T-helper 17 cell (primary cell): ENCODE measurements at places on chromosomes 2 and 18. TPM values are rescaled to one million over a fixed set of nuclear protein-coding genes. Genes with fewer than 3 reads are reported as not detected.
A peak's percentile ranks its signal among the peaks of the same experiment; 100 is the strongest.

Gene GALNT3
- 6.7 TPM for total RNA-seq

Gene CNGA3
- not detected for total RNA-seq

Gene CEP192
- total RNA-seq, result 30.4 TPM

Gene CLEC4F
- total RNA-seq, result 0.15 TPM

- H3K36me3 ChIP-seq, result peaks cover 3% of the 10 kb centered on the region
- H3K4me1 ChIP-seq, result peaks cover 14% of the 10 kb centered on the region
- H3K4me3 ChIP-seq, result no peak overlapping the region
- H3K27me3 ChIP-seq, result no peaks in the 10 kb centered on the region
- DNase-seq, result no peak
- no peak overlapping the region for H3K27ac ChIP-seq
Observed at GRCh38 chr2:109046925-109047508, 58.0 kb upstream of the EDAR start.

DNA sequence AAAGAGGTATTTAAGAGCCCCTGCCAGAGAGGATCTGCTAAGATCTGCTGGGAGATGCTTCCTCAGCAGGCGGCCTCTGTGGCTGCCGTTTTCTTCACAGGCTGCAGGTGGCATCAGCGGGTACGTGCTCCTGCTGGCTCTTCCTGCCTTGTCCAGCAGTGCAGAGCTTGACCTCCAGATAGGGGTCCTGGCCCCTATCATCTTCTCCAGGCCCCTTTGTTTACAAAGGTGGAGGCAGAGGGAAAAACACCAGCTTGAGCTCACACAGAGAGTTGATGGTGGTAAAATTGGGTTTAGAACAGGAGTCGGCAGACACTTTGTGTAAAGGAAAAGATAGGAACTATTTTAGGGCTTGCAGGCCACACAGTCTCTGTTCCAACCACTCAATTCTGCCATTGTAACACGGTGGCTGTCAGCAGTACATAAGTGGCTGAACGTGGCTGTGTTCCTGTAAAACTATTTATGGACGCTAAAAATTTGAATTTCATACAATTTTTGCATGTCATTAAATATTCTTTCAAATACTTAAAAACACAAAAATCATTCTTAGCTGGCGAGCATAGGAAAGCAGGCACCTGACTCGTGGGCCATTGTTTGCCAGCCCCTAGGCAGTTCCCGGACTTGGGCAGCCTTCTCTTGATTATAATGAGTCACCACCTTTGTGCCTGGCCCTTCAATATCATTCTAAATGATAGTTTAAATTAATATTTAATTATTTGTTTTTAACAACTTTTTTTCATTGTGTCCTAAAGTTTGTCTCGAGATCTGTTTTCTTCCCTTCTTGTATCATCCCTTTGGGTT lies 98.2 kb upstream of the B3GNT7 start:
- no peak for DNase-seq
- H3K4me1 ChIP-seq, result peaks cover 2% of the 10 kb centered on the region
- H3K27me3 ChIP-seq, result peaks cover 39% of the 10 kb centered on the region
- no peaks in the 10 kb centered on the region for H3K36me3 ChIP-seq

DNA sequence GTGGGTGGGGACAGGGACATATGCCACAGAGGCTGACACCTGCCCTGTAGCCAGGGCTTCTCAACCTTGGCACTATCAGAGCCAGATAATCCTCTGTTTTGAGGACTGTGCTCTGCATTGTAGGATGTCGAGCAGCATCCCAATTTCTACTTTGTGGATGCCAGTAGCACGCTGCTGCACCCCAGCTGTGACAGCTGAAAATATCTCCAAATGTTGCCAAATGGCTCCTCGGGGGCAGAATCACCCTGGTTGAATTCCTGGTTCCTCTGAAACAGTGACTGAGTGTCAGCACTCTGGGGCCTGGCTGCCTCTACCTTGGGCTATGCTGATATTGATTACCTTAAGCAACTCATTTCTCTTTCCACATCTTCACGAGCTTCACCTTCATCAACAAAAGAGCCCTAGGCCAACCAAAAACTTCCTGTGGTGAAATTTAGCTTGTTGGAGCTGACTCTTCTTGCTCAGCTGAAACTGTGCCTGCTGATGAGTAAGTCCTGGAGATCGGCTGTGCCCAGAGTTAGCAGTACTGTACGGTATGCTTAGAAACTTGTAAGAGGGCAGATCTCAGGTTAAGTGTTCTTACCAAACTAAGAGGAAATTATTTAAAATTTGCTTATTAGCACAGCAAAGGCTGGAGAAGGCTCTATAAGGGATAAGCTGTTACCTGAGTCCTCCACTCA lies 138.1 kb downstream of the SEPTIN10 start:
- H3K36me3 ChIP-seq, result no peaks in the 10 kb centered on the region
- H3K4me3 ChIP-seq, result no peak overlapping the region
- peaks cover 15% of the 10 kb centered on the region for H3K27me3 ChIP-seq
- H3K4me1 ChIP-seq, result peaks cover 2% of the 10 kb centered on the region
- H3K27ac ChIP-seq, result no peak overlapping the region

DNA sequence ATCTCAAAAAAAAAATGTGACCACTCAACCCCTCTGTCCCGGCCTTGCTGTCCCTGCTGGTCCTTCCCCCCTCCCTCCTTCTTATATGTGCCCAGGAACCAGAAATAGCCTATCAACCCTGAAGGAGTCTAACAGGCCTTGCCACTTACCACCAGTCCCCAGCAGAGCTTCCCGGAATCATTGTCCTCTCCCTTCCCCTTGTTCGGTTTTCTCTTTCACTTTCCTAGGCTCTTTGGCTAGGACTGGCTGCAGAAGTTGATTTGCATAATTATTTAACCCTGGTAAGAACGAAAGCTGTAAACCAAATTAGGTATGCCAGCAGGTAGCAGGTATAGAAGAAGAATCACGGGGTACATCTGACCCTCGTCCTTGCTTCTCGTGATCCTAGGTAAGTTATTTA lies 72.6 kb upstream of the ZNF532 start:
- no peaks in the 10 kb centered on the region for H3K36me3 ChIP-seq
- DNase-seq, result no peak
- H3K4me1 ChIP-seq, result no peaks in the 10 kb centered on the region
- H3K4me3 ChIP-seq, result no peak overlapping the region

- no peak overlapping the region for H3K27ac ChIP-seq
- no peak overlapping the region for H3K4me3 ChIP-seq
- H3K27me3 ChIP-seq, result peaks cover 23% of the 10 kb centered on the region
- no peak for DNase-seq
- no peaks in the 10 kb centered on the region for H3K36me3 ChIP-seq
Observed at GRCh38 chr18:47036298-47036874, 965 bp upstream of the ELOA2 start.

DNA sequence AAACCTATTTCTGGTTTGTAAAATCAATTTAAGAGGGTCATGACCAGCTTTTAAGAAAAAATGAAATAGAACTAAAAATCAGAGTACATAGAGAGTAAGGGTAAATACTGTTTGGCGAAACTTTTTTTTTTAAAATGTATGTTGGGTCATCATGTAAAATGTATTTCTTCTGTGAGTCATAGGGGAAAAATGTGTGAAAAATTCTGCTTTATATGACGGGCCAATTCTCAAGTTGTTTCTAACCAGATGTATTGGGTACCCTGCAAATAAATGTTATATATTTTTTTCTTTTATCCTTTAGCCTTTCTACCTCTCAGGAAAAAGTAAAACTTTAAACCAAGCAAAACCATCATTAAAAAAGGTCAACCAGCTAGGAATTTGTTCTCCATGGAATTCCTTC lies 13.9 kb downstream of the AFTPH start:
- peaks cover 27% of the 10 kb centered on the region for H3K4me1 ChIP-seq
- DNase-seq, result no peak
- peak overlapping the region; percentile 19 for H3K27ac ChIP-seq
- no peak overlapping the region for H3K4me3 ChIP-seq
- H3K36me3 ChIP-seq, result no peaks in the 10 kb centered on the region
- no peaks in the 10 kb centered on the region for H3K27me3 ChIP-seq

- H3K4me3 ChIP-seq, result no peak overlapping the region
- H3K27ac ChIP-seq, result no peak overlapping the region
- DNase-seq, result no peak
Observed at GRCh38 chr2:28528206-28528605, 32.3 kb downstream of the PLB1 start.
